ENCODE measurements at places on chromosomes 6 and 20. TPM values are rescaled to one million over a fixed set of nuclear protein-coding genes. Genes with fewer than 3 reads are reported as not detected.

The RCAN2 gene
- total RNA-seq, result not detected

The ERMARD gene
- 10.9 TPM for total RNA-seq

The RNF39 gene
- total RNA-seq, result 3.8 TPM

The ELOVL5 gene
- not detected for total RNA-seq

The ANGPT4 gene
- not detected for total RNA-seq

The HAO1 gene
- total RNA-seq, result not detected

The POPDC3 gene
- total RNA-seq, result not detected

The DPM1 gene
- 76.9 TPM for total RNA-seq

The KCNG1 gene
- not detected for total RNA-seq

The CEP85L gene
- 0.13 TPM for total RNA-seq

Measured in HT-29 (cell line).